Regular cardiac myocyte (primary cell): ENCODE measurements at places on chromosomes 6 and 20. TPM values are rescaled to one million over a fixed set of nuclear protein-coding genes. Genes with fewer than 3 reads are reported as not detected.

LST1 gene
- total RNA-seq = not detected in 2 replicates

RCAN2 gene
- total RNA-seq = 0.85 and 1.2 TPM in 2 replicates

IL22RA2 gene
- total RNA-seq = not detected in 2 replicates

SNHG17 gene
- 8.2 and 11.3 TPM in 2 replicates for total RNA-seq

KHDRBS2 gene
- total RNA-seq = not detected in 2 replicates

IFNGR1 gene
- 40.1 and 89.6 TPM in 2 replicates for total RNA-seq

PKHD1 gene
- total RNA-seq = under 0.01 TPM in 2 replicates

CDSN gene
- total RNA-seq = under 0.01 TPM in 1 of 2 replicates, not detected in the other

OR2H1 gene
- total RNA-seq = not detected in 2 replicates

BPIFA1 gene
- total RNA-seq = not detected in 2 replicates

OR12D3 gene
- total RNA-seq = not detected in 2 replicates

ADGRF5 gene
- total RNA-seq = 43.1 TPM in 2 replicates

OR2H2 gene
- total RNA-seq = not detected in 2 replicates

ZBTB46 gene
- total RNA-seq = 4.8 and 14.6 TPM in 2 replicates

TMEM30A gene
- total RNA-seq = 183 and 301 TPM in 2 replicates

EPPIN gene
- total RNA-seq = not detected in 2 replicates

RAB23 gene
- 33.0 and 60.3 TPM in 2 replicates for total RNA-seq

RPP21 gene
- total RNA-seq = 24.8 and 32.4 TPM in 2 replicates

SLC39A7 gene
- total RNA-seq = 145 and 250 TPM in 2 replicates

FAM229B gene
- total RNA-seq = 28.4 and 33.8 TPM in 2 replicates

SIRPB1 gene
- total RNA-seq = 0.19 and 2.5 TPM in 2 replicates

SSTR4 gene
- not detected in 2 replicates for total RNA-seq

PHACTR3 gene
- under 0.01 TPM in 1 of 2 replicates, not detected in the other for total RNA-seq

DXO gene
- total RNA-seq = 11.9 and 14.7 TPM in 2 replicates
